Keratinocyte (primary cell): ENCODE measurements at places on chromosomes 2 and 18.
A peak's percentile ranks its signal among the peaks of the same experiment; 100 is the strongest.

DNA sequence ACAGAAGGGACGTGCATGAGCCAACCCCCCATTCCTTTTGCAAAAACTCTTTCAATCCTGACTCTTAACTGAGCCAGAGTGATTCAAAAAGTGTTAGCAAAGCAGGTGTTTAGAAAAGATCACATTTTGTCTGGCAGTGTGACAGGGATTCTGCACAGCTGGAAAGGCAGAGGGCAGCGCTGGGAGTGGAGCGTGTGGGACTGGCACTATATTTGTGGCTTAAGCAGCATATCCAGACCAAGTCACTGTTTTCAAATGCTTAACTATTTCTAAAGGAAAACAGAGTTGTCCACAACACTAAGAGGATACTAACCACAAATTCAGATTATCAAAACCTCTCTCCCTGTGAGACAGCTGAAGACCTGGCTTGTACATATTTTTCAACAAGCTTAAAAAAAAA is 19.0 kb downstream of the CABYR start:
- no peak for DNase-seq

DNA sequence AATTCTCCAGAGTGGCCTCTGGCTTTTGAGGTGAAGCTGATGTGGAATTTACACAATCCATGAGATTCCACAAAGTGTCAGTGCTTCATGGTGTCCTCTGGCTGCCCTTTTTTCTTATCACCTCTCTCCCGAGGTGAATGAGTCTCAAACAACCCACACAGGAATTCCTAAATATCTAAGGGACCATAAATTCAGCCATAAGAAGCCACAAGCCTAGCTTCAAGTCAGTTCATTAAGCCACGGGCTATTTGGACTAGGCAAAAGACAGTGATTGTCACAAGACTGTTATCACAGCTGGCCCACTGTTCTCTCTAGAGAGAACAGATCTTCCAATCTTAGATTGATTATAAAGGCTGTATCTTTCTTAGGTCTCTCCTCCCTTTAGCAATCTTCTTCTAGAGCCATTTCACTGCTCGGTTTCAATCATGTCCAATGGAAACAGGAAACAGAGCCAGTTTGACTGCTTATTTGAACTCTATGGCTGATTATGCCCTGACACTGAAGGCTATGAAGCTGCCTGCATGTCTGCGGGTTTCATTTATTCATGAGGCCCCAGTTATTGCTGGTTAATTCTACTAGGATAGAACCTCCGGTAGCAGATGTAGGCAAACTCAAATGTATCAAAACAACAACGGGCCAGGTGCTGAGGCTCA is 4.1 kb downstream of the NEMP2 start:
- no peak for DNase-seq

- DNase-seq, result no peak
Observed at GRCh38 chr2:1856922-1857321, 112.6 kb upstream of the PXDN start.

GRCh38 chr2:207219676-207220501 is 54.1 kb upstream of the KLF7 start:
- DNase-seq, result no peak

DNA sequence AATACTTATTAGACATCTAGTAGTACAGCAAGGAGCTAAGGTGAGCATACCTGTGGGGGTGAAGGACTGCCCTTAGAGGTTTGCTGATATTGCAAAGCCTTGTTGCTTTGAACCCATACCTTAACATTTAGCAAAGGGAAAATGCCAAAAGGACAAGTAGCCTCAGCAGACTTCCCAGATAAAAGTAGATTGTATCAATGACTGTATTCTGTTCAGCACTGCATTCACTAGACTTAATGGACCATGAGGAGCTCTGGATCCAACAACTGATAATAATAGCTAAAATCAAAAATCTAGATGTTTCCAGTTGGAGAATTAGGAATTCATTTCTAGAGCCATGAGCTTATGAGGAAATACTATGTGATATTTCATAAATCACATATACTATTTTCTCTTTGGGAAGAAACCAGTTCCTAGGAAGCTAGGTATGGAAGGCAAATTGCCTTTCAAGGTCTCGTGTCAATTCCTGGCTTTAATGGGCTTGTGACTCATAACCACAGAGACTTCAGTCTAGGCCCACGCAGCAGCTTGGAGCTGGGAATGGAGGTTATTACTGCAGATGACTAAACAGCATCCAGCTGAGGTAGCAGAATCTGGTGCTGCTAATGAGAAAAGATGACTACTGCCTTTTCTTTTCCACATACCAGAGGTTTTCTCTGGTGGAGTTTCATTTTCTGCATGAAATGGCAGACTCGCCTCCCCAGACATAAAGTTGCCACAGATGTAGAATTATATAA is 191.2 kb upstream of the NABP1 start:
- peak; percentile 66 for DNase-seq

- DNase-seq, result peak; percentile 7
Observed at GRCh38 chr2:199457147-199458008, at the start of gene SATB2. Gene SATB2, minus strand, starts transcription at chr2:199457939. Its CDS starts 1,902 bp downstream, at chr2:199456037.

GRCh38 chr2:14654835-14655282 is 22.3 kb downstream of the LRATD1 start:
- DNase-seq, result no peak

DNA sequence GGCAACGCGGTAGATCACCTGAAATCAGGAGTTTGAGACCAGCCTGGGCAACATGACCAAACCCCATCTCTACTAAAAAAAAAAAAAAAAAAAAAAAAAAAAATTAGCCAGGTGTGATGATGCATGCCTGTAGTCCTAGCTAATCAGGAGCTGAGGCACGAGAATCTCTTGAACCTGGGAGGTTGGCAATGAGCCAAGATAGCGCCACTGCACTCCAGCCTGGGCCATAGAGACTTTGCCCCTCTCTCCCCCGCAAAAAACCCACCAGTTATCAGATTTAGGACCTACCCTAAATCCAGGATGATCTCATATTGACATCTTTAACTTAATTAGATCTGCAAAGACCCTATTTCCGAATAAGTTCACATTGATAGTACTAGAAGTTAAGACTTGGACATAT is 29.2 kb upstream of the LDAH start:
- no peak for DNase-seq

DNA sequence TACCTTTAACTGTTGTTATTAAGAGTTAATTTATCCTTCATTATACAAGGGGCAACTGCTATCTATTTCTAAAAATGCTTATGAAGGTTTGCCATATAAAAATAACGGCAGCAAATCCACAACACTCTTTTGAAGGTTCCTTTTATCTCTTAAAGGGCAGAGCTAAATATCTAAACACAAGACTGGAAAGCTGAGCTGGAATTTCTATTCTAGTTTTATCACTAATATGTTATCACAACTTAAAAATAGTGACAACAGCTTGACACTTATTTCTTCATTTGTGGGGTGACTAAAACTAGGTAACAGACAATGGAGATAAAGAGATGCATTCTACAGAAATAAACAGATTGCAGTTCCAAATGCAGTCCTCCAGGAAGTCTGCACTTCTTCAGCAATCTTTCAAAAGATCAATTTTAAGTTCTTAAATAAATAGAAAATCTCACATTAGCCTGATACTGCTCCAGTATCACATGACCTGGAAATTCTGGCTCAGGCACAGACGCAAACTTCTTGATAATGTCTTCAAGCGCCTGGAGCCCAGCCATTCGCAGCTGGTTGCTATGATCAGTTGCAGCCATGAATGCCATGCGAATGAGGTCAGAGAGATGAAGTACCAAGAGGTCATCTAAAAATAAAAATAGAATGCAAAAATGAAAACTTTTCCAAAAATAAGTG is 54.0 kb upstream of the STRN start:
- DNase-seq, result no peak
